ENCODE measurements at places on chromosomes 3 and 15. TPM values are rescaled to one million over a fixed set of nuclear protein-coding genes. Genes with fewer than 3 reads are reported as not detected.

The C3orf33 gene
- 1.3 TPM for total RNA-seq

The CEMIP gene
- total RNA-seq = not detected

The SCN11A gene
- total RNA-seq = 0.16 TPM

The ADGRG7 gene
- total RNA-seq = 20.9 TPM

The C2CD4A gene
- total RNA-seq = not detected

The INO80 gene
- total RNA-seq = 10.9 TPM

The C2CD4B gene
- total RNA-seq = 4.6 TPM

The IGSF11 gene
- not detected for total RNA-seq

The SLC22A14 gene
- not detected for total RNA-seq

The GOLGA6L4 gene
- 1.0 TPM for total RNA-seq

The CLRN1 gene
- not detected for total RNA-seq

The PLSCR5 gene
- total RNA-seq = not detected

The BNC1 gene
- total RNA-seq = not detected

The MYZAP gene
- 0.59 TPM for total RNA-seq

The IMPG2 gene
- total RNA-seq = 0.05 TPM

The GOLGA8S gene
- not detected for total RNA-seq

The CFAP161 gene
- total RNA-seq = not detected

The SERINC4 gene
- not detected for total RNA-seq

The WDR76 gene
- 0.46 TPM for total RNA-seq

The XCR1 gene
- total RNA-seq = 0.04 TPM

The DISP2 gene
- 0.71 TPM for total RNA-seq

The PDZRN3 gene
- 2.0 TPM for total RNA-seq
